ENCODE measurements at places on chromosomes 5 and 9. TPM values are rescaled to one million over a fixed set of nuclear protein-coding genes. Genes with fewer than 3 reads are reported as not detected.
A peak's percentile ranks its signal among the peaks of the same experiment; 100 is the strongest.

DRD1 gene
- 0.13 TPM for total RNA-seq

PCDHB4 gene
- total RNA-seq, result 0.80 TPM

LHFPL2 gene
- total RNA-seq, result 22.3 TPM

HTR1A gene
- not detected for total RNA-seq

ZNF883 gene
- total RNA-seq, result not detected

CCNG1 gene
- 276 TPM for total RNA-seq

ZNF346 gene
- 27.3 TPM for total RNA-seq

DNA sequence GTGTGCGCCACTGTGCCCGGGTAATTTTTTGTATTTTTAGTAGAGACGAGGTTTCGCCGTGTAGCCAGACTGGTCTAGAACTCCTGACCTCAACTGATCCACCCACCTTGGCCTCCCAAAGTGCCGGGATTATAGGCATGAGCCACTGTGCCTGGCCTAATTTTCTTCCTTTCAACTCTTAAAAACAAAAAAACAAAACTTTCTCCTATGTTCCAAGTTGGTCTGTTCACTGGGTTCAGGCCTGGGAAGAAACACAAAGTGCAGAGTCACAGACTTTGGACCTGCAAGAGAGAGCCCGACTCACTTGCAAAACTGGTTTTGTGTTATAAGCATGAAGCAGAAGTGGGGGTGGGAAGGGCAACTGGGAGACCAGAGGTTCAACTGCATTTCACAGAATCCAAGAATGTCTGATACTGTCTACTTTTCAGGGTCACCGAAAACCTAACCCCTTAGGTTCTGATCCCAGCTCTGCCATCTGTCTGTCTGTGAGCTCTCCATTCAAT lies 5.2 kb upstream of the HDHD3 start:
- DNase-seq, result no peak

DNA sequence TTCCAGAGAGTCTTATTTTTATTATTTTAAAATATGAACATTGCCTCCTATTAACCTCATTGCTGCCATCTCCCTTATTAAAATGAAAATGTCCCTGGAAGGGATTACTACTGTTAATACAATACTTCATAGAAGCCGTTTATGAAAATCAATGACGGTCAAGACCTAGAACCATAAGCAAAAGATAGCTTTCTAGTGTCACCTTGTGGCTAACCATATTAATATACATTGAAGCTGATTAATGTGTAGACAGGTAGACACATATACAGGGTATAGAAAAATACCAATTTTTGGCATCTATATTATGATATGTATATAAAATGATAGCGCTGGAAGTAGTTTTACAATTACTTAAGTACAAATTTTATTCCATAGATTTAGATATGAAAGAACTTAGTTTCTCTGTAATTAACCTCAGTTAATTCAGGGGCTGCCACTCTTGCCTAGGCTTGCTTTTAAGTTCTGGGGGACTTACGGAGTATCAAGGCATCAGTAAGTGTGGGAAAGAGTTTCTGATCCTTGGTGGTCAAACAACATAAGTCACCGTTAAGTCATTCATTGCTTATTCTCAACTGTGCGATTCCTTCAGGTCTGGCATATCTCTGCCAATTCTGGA lies 2.5 kb upstream of the YTHDC2 start:
- DNase-seq, result no peak

DNA sequence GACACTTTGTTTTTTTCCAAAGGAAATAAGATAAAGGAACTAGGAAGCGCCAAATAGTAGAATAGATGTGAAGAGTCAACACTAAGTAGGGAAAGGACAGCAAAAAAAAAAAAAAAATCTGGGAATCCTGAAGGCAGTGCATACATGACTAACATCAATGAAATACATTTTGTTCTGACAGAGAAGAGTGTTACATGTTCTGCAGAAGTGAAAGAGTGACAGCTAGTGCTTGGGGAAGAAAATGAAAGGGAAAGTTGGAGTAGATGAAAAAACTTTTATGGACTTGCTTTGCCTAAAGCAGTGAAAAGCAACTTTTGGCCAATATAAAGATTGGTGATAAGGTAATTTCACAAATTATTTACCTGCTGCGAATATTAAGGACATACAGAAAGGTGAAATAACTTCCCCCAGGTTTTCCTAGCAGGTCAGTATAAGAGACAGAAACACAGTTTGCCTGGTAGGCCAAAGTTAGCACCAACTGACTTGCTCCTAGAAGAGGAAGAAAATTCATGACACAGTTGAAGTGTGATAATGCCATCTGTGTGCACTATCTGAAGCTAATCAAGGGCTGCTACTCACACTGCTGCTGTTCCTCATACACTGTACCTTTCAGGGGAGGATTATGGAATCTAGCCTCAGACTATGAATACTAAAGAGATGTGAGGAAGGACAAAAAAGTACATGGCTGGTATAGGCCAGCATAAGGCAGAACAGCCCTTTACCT lies 38.6 kb downstream of the RANBP6 start:
- DNase-seq, result no peak

GRCh38 chr5:133794771-133795415 lies 173.5 kb downstream of the C5orf15 start:
- DNase-seq, result no peak

GRCh38 chr5:173707392-173707791 lies 90.9 kb upstream of the BOD1 start:
- DNase-seq, result peak; percentile 70

- DNase-seq, result no peak
These were observed 45.2 kb downstream of the PAX5 start for GRCh38 chr9:36988848-36989247.

- no peak for DNase-seq
These were observed 67.6 kb upstream of the RANBP3L start for GRCh38 chr5:36369219-36369690.

All from Peyer's patch (tissue), 4 donors.